Tibial artery (tissue), 4 donors: ENCODE measurements at places on chromosomes 12 and 14.

- DNase-seq = no peak
- H3K4me3 ChIP-seq = no peak overlapping the region
- H3K27ac ChIP-seq = no peak overlapping the region
These were observed 30.4 kb upstream of the SUPT16H start for GRCh38 chr14:21414137-21414631.

DNA sequence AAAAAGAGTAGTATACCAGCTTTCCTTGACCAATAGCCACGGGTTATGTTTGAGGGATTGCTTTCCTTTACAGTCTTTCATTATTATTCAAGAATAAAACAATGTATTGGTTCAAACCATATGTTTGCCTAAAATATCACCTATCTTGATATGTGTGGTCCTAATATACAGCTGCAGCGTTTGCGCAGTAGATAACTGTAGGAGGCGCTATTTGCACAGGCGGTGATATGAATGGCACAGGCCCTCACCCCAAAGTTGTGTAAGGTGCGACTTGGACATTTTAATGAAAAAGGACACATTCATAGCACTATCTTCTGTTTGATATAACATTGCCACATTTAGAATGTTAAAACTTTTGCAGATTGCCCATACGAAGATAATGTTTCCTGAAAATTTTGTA lies 298.4 kb downstream of the TRHDE start:
- no peaks in the 10 kb centered on the region for H3K4me1 ChIP-seq
- H3K27me3 ChIP-seq = no peaks in the 10 kb centered on the region
- no peak overlapping the region for H3K4me3 ChIP-seq

GRCh38 chr12:89250636-89251035 lies 101.7 kb downstream of the DUSP6 start:
- no peaks in the 10 kb centered on the region for H3K4me1 ChIP-seq
- no peaks in the 10 kb centered on the region for H3K27me3 ChIP-seq
- H3K36me3 ChIP-seq = no peaks in the 10 kb centered on the region

- H3K4me3 ChIP-seq = no peak overlapping the region
- H3K27ac ChIP-seq = no peak overlapping the region
These were observed 87.6 kb downstream of the SLC15A5 start for GRCh38 chr12:16189849-16190248.

DNA sequence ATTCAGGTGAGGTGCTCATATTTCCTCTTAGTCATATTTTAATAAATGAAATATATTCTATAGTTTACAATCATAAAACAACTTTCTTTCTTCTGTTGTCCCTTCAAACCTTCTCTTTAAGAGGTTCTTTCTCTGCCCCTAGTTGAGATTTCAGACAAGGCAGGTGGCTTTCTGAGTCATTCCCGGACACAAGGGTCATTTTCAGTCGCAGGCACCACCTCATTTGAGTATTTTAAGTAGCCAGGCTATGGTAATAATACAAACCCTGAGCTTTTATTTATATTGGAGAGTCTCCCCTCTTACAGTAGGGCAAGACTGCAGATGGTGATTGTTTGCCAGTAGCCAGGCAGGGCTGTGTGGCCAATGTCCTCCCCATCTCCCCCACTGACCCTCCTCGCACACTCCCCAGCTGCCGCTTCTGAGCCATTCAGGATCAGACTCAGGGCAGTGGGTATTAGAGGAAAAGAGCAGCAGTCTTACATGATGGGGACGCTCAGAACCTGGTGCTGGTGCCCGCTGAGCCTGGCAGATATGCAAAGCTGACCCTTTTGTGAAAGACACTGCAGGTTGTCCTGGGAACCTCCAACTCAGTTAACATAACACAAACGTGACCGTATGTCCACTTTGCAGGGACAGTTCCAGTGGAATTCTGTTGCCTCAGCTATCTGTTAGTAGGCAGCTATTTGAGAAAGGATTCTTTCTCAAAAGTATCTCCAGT lies 101.1 kb upstream of the BCL2L14 start:
- no peak overlapping the region for H3K4me3 ChIP-seq
- DNase-seq = no peak
- no peaks in the 10 kb centered on the region for H3K4me1 ChIP-seq
- H3K36me3 ChIP-seq = no peaks in the 10 kb centered on the region

GRCh38 chr12:124632519-124632984 lies 65.1 kb upstream of the NCOR2 start:
- peaks cover 20% of the 10 kb centered on the region for H3K4me1 ChIP-seq
- H3K27ac ChIP-seq = no peak overlapping the region
- no peaks in the 10 kb centered on the region for H3K27me3 ChIP-seq
- H3K4me3 ChIP-seq = no peak overlapping the region

DNA sequence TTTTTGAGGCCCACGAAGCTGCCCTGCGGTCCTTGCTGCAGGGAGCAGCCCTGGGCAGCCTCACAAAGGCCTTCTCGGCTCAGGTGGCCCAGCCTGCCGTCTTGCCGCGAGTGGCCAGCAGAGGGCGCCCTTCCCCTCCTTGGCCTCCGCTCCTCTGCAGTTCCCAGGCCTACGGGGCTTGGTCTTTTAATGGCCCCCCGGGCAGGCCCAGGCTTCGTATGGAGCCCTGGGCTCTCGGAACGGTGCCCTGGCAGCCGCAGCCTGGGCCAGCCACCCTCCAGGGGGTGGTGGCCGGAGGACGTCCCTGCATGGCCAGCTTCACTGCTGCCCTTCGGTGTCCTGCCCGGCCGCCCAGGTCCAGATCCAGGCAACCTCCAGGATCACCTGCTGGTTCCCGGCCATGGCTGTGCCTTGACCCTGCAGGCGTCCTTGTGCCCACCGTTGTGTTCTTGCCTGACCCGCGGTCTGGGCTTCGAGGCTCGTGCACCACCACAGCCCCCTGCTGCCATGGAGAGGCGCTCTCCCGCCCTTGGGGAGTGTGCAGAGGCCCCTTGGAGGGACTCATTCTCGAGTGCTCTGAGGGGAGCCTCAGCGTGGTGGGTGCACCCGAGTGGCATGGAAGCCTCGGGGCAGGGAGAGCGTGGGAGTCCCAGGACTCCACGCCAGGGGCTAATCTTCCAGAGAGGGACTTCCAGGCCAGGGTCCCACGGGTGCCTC lies 9.4 kb downstream of the ASPG start:
- DNase-seq = no peak
- H3K36me3 ChIP-seq = no peaks in the 10 kb centered on the region
- H3K27ac ChIP-seq = no peak overlapping the region
- H3K4me3 ChIP-seq = no peak overlapping the region

GRCh38 chr12:115456946-115457689 lies 773.1 kb upstream of the TBX3 start:
- no peaks in the 10 kb centered on the region for H3K4me1 ChIP-seq
- no peaks in the 10 kb centered on the region for H3K27me3 ChIP-seq
- no peaks in the 10 kb centered on the region for H3K36me3 ChIP-seq
- H3K4me3 ChIP-seq = no peak overlapping the region
- no peak overlapping the region for H3K27ac ChIP-seq

DNA sequence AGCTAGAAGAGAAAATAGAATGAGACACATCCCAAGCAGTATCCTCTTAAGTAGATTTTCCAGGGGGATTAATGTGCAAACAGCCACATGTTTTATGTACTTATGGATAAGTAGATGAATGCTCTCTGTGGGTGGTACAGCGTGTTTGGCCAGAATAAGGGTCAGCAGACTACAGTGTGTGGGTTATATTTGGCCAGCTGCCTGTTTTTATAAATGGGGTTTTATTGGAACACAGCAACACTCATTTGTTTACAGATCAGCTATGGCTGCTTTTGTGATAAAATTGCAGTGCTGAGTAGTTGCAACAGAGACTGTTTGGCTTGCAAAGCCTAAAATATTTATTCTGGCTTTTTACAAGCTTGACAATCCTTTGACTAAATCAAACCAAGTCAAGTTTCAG lies 780.2 kb upstream of the SEL1L start:
- H3K36me3 ChIP-seq = no peaks in the 10 kb centered on the region
- no peak for DNase-seq
- peaks cover 5% of the 10 kb centered on the region for H3K4me1 ChIP-seq

- no peak overlapping the region for H3K27ac ChIP-seq
- no peaks in the 10 kb centered on the region for H3K36me3 ChIP-seq
- DNase-seq = no peak
- H3K4me1 ChIP-seq = no peaks in the 10 kb centered on the region
- H3K4me3 ChIP-seq = no peak overlapping the region
These were observed 75.9 kb downstream of the LIN7A start for GRCh38 chr12:80861641-80862378.

DNA sequence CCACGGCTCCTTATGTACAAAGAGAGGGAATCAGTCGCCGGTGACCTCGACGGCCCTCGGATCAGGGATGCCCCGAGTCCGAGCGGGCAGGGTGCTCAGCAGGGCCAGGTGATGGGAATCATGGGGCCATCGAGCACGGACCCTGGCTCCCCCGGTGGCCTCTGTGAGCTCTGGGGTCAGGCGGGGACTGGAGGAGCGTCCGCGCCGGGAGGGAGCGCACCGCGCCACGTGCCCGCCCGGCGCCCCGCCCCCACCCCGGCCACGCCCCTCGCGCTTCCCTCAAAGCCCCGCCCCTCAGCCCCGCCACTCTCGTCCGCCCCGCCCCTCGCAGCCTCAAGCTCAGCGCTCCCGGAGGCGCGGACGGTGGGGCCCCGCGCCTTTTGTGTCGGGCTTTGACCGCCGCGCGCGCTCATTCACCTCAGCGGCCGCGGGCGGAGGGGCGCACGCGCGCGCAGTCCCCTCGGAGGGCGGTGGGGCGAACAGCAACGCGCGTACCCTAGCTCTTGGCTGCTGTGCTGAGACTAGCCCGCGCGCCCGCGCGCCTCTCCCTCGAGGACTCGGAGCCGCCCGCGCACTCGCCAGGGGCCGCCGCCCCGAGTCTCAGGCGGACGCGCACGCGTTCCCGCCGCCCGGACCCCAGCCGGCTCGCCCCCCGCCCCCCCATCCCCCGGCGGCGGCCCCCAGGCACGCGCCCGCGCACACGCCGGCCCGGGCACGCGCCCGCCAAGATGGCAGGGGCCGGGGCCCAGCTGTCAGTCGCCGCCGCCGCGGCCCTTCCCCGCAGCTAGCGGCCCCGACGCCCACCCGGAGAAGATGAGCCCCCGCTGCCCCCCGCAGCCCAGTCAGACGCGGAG lies 93.9 kb upstream of the EVL start:
- H3K27ac ChIP-seq = peak overlapping the region; percentile 52
- peaks cover 15% of the 10 kb centered on the region for H3K27me3 ChIP-seq
- no peaks in the 10 kb centered on the region for H3K4me1 ChIP-seq
- DNase-seq = peak; percentile 69

DNA sequence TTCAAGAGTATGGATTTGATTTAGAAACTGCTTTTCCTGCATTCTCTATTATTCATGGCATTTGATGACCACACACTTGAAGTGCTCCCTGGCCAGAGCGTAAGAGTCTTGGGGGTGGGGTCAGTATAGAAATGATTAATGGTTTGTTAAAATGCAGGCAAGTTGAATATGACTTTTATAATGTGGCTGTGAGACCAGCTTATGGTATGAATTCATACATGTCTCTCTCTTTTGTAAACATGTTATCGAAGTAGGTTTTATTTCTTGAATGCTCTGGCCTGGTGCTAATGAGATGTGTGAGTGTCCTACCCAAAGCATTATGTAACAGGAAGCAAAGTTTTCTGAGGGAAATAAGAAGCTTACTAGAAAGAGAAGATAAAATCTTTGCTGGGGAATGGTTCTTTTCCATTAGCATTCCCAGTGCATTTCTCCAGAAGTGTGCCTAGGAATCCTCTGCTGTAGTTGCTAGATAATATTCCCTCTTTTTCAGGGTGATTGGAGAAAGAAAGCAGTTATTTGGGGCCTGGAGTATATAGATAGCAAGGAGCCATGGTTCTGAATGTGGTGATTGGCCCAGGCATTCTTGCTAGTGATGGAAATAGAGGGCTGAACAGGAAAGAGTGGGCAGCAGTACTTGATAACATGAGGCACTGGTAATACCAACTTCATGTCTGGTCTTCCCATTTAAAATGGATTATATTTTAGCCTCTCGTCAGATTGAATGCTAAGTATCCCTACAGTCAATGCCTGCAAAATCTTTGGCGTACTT lies 289.7 kb downstream of the RAD51B start:
- H3K27me3 ChIP-seq = no peaks in the 10 kb centered on the region
- DNase-seq = no peak
- no peak overlapping the region for H3K4me3 ChIP-seq
- no peak overlapping the region for H3K27ac ChIP-seq
- no peaks in the 10 kb centered on the region for H3K36me3 ChIP-seq

- DNase-seq = no peak
- peaks cover 70% of the 10 kb centered on the region for H3K36me3 ChIP-seq
- H3K4me3 ChIP-seq = no peak overlapping the region
- no peaks in the 10 kb centered on the region for H3K4me1 ChIP-seq
- no peak overlapping the region for H3K27ac ChIP-seq
- H3K27me3 ChIP-seq = no peaks in the 10 kb centered on the region
These were observed 28.7 kb downstream of the ARID4A start for GRCh38 chr14:58327019-58327418.

GRCh38 chr12:58961906-58962305 lies 41.6 kb upstream of the LRIG3 start:
- H3K27me3 ChIP-seq = no peaks in the 10 kb centered on the region
- no peaks in the 10 kb centered on the region for H3K4me1 ChIP-seq
- no peak overlapping the region for H3K27ac ChIP-seq
- no peak for DNase-seq
- no peaks in the 10 kb centered on the region for H3K36me3 ChIP-seq

DNA sequence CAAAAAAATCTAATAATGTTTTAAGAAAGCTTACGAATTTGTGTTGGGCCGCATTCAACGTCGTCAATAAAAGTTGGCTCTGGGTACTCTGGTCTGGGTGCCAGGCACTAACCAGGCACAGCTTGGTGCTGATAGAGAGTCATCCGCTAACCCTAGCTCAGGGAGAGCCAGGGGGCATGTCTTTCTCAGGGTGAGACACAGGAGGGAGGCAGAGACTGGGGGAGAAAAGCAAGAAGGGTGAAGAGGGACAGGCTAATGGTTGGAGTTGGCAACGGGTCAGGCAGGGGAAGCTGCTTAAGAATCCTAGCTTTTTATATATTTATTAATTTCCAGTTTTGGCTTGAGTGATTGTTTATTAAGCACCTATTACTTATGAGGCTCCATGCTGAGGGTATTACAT lies 105.0 kb downstream of the CMKLR1 start:
- no peak overlapping the region for H3K4me3 ChIP-seq
- peaks cover 3% of the 10 kb centered on the region for H3K27me3 ChIP-seq
- H3K27ac ChIP-seq = no peak overlapping the region
- no peaks in the 10 kb centered on the region for H3K36me3 ChIP-seq

DNA sequence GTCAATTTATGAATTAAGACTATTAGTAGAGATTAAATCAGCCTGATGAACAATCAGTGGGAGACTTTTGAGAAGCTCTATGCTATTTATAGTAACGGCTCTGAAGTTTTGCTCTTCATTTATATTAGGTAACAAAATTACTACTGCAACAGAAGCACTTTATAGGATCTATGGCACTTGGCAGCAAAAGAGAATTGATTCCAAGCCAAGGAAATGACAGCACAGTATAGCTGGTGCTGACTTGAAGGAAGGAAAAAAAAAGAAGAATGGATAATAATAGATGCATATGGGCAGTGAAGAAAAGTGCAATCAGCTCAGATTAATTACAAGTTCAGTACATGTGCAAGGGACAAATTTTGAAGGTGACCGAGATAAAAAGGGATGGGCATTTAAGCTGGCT lies 228.2 kb upstream of the PPFIA2 start:
- no peak overlapping the region for H3K27ac ChIP-seq
- no peaks in the 10 kb centered on the region for H3K36me3 ChIP-seq
- no peaks in the 10 kb centered on the region for H3K4me1 ChIP-seq
- H3K4me3 ChIP-seq = no peak overlapping the region

- H3K27me3 ChIP-seq = no peaks in the 10 kb centered on the region
- H3K27ac ChIP-seq = no peak overlapping the region
- DNase-seq = no peak
- no peaks in the 10 kb centered on the region for H3K4me1 ChIP-seq
- H3K36me3 ChIP-seq = no peaks in the 10 kb centered on the region
These were observed 874.9 kb downstream of the NRXN3 start for GRCh38 chr14:79044894-79045624.
